Fibroblast of skin of abdomen (primary cell): ENCODE measurements at places on chromosomes 2 and 18.

GRCh38 chr2:72937356-72937669, 20.0 kb downstream of the EMX1 start:
- DNase-seq = peak; percentile 41

GRCh38 chr2:27262379-27263286, at the start of gene SLC30A3:
TSS of gene SLC30A3 (minus strand) at chr2:27263047. CDS start at chr2:27262906, 141 bp downstream.
- DNase-seq = peak; percentile 17

DNA sequence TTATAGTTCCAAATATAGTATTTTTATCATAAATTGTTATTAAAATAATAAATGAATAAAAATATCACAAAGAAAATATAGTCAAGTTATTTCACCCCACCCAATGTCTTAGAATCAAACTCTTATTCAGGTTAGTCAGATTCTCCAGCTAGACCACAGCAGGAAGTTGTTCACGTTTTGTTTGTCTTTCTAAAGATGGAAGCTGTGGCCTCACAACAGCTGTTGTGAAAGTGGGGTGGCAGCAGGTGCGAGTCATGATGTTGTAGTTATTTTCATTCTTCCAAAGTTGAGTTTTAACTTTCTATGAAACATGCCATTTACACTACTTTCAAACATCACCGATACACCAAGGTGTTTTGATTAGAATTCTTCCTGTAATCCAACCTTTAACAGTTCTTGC, 272.9 kb downstream of the SLC8A1 start:
- DNase-seq = no peak

DNA sequence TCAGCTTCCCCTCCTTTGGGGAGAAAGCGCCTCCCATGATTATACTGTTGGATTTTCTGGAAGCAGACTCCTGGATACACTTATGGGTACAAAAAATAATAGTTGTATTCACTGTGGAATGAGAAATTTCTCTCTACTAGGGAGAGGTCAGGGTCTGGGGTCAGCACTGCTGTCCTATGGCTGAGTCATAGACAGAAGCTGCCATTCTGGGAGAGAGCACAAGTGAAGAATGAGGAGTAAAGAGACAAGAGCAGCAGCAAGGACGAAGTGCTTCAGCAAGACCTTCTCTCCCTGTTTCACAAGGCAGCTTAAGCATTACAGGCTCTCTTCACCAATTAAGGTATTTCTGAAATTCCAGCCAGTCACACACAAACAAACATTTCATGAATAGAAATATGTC, 10.1 kb upstream of the UNC80 start:
- DNase-seq = no peak

DNA sequence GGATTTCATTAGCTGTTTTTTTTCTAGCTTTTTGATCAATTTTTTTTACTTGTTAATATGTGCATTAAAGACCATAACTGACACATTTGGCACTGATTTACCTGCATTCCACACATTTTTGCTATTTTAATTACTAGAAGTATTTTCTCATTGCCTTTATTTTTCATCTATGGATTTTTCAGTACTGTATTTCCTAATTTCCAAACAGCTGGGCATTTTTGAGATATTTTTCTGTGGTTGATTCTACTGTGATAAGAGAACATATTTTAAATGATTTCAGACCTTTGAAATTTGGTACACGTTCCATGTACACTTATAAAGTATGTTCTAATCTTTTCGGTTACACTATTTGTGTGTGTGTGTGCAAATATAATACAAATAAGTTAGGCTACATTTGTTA, 135.3 kb downstream of the PARD3B start:
- peak; percentile 33 for DNase-seq

DNA sequence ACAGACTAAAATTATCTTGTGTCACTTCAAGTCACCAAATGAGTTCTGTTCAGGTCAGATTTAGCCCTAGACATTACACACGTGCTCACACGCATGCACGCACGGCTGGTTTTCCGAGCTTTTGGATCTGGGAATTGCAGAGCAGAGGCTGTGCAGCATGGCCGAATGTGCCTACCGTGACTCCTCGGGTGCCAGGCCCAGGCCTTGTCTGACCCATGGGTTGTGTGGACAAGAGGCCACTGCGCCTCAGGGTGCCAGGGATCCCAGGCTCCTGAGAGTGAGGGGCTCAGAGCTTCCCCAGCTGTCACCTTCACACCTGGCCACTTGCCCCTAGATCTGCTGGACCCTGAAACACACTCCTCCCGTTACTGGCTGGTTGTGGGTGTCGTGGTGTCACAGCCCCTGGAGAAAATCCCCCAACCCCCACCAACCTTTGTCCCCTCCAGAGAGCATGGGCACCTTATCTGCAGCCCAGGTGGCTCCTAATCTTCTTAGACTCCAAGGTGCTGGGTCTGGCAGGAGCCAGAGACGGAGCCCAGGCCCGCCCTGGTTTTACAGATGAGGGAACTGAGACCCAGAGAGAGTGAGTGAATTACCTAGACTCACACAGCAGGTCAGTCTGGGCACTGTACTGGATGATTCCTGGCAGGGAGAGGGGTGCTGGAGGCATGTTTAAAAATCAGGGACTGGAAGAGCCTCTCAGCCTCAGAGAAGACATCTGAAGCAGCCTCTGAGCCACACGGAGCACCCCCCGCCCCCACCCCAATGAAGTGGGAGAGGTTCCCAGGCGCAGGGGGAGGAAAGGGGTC, 56.8 kb downstream of the ATOH8 start:
- no peak for DNase-seq

DNA sequence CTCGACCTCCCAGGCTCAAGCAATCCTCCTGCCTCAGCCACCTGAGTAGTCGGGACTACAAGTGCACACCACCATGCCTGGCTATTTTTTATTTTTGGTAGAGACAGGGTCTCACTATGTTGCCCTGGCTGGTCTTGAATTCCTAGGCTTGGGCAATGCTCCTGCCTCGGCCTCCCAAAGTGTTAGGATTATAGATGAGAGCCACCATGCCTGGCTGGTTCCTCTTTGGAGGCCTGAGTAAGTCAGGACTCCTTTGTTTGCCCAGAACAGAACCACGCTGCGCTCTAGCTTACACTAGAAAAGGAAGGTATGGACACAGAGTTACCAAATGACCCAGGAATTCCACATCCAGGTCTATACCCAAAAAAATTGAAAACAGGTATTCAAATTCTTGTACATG, 135.9 kb upstream of the SLC1A4 start:
- no peak for DNase-seq

DNA sequence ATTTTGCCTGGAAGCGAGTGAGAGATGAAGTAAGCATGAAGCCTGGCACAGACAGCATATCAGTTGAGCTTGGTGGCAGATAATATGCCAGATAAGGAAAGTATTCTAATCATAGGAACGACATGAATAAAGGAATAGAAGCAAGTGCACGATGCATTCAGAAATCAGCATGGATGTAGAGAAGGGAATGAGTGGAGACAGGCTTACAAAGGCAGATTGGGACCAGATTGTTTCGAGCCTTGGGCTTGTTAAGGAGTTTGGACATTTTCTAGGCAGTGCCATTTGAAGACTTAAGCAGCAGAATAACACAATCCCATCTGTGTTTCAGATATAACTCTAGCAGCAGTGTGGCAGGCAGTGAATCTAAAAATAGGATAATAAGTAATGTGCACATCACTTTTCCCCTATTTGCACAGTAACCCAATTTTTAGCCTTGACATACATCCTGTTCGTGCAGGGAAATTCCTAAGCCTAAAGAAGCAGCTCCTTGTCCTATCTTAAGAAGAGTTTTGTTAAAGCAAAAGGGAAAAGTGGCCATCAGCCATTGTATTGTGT, 450.2 kb downstream of the PLCL1 start:
- DNase-seq = no peak

GRCh38 chr2:229313591-229313990, 42.5 kb upstream of the PID1 start:
- DNase-seq = peak; percentile 43

DNA sequence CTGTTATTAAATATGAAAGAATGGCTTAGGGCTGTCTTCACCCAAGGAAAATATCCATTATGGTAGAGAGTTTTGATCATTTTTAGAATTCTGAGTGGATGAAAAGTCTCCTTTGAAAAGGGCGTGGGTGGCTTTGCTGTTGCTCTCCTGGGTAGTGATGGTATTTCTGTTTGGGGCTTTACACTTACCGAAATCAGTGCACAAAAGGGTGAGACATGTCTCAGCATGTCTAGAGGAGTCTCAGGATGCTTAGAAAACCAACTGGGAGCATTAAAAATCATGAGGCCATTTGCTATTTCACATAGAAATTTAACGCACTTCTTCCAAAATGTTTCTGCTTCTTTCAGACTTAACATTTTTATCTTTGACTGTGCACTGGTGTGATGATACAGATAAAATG, 49.6 kb downstream of the ZCCHC2 start:
- no peak for DNase-seq

DNA sequence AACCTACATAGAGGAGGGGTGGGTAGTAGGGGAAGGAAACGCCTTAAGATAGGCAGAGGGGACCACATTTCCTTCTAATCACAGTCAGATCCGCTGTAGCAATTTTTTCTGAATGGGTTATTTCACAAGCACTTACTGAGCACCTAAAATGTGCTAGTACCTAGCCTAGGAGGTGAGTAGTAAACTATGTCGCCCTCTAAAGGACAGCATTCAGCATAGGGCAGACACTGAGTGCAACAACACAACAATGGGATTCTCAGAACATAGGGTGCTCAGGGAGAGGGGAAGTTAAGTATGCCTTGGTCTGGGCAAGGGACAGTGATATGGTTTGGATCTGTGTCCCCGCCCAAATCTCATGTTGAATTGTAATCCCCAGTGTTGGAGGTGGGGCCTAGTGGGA, 166.1 kb upstream of the RAB6C start:
- DNase-seq = no peak

DNA sequence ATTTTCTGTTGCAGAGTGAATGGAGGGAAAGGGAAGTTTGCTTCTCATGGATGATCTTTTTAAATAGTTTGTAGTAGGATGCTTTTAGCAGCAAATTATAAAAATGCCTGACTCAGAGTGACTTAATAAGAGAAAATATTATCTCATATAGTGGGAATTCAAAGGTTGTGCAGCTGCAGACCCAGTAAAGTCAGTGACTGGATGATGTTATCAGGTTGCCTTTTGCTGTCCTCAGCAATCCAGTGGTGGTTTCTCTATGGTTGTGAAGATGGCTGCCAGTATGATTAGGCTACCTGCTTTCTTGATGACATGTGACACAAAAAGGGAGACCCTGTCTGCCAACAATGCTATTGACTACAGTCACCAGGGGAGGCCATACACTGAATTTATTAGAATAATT, 184.8 kb downstream of the DIS3L2 start:
- peak; percentile 9 for DNase-seq

- no peak for DNase-seq
These were observed 47.2 kb downstream of the EML6 start for GRCh38 chr2:54770676-54771075.

DNA sequence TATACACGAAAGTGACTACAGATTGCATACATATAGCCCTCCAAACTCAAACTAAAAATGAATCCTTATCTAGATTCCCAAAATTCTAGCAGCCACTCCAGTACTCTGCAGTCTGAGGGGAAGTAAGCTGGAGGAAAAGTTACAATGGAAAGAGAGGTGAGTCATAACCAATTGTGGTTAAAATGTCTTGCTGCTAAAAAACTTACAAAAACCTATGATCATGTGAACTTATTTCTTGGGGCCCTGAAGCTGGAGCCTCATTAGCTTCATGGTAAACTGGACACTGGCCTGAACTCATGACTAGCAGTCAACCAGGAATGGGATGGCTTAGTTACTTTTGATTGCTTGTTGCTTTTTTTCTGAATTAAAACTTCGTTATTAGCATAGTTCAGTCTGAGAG, 175.9 kb downstream of the SLC4A3 start:
- peak; percentile 51 for DNase-seq

GRCh38 chr2:8656160-8656641, 25.7 kb upstream of the ID2 start:
- DNase-seq = peak; percentile 73

DNA sequence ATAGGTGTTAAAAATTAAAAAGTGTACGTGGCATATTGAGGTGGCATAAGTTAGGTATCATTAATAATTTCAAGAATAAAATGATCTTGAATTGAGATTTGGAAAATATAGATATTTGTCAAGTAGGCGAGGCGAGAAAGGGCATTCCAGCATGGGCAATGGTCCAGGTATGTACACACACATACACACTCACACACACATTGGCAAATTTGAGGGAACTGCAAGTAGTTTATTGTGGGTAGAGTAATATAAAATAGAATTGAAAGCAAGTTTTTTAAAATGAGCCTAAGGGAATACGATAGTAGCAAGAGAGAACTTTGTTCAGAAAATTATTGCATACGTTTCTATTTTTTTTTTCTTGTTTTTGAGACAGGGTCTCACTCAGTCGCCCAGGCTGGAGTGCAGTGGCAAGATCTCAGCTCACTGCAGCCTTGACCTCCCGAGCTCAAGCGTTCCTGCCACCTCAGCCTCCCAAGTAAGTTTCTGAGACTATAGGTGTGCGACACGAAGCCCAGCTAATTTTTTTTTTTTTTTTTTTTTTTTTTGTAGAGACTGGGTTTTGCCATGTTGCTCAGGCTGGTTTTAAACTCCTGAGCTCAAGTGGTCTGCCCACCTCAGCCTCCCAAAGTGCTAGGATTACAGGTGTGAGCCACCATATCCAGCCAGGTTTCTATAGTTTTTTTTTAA, 96.7 kb upstream of the SLC39A10 start:
- no peak for DNase-seq
